ENCODE measurements at places on chromosomes 2 and 18. TPM values are rescaled to one million over a fixed set of nuclear protein-coding genes. Genes with fewer than 3 reads are reported as not detected.

The GALNT3 gene
- not detected for total RNA-seq

The LCT gene
- 0.05 TPM for total RNA-seq

The RNASEH1 gene
- 51.4 TPM for total RNA-seq

The ADAM23 gene
- total RNA-seq: 10.3 TPM

The PCGF1 gene
- 35.4 TPM for total RNA-seq

The LIMS2 gene
- total RNA-seq: 5.2 TPM

The SPP2 gene
- total RNA-seq: not detected

The REG3A gene
- total RNA-seq: not detected
